T-cell (primary cell): ENCODE measurements at places on chromosomes 2 and 18. TPM values are rescaled to one million over a fixed set of nuclear protein-coding genes. Genes with fewer than 3 reads are reported as not detected.

LRRTM4 gene
- not detected for total RNA-seq

GRCh38 chr2:152602750-152603149 is 114.5 kb downstream of the PRPF40A start:
- H3K4me1 ChIP-seq, result no peaks in the 10 kb centered on the region
- DNase-seq, result no peak
- no peak overlapping the region for H3K27ac ChIP-seq
- no peaks in the 10 kb centered on the region for H3K27me3 ChIP-seq
- H3K36me3 ChIP-seq, result no peaks in the 10 kb centered on the region

KCNE4 gene
- not detected for total RNA-seq

- H3K36me3 ChIP-seq, result peaks cover 3% of the 10 kb centered on the region
- H3K4me1 ChIP-seq, result peaks cover 13% of the 10 kb centered on the region
- H3K27ac ChIP-seq, result peak overlapping the region; percentile 55
- no peak overlapping the region for H3K4me3 ChIP-seq
Observed at GRCh38 chr18:47911877-47912276, 18.6 kb downstream of the SMAD2 start.

DNA sequence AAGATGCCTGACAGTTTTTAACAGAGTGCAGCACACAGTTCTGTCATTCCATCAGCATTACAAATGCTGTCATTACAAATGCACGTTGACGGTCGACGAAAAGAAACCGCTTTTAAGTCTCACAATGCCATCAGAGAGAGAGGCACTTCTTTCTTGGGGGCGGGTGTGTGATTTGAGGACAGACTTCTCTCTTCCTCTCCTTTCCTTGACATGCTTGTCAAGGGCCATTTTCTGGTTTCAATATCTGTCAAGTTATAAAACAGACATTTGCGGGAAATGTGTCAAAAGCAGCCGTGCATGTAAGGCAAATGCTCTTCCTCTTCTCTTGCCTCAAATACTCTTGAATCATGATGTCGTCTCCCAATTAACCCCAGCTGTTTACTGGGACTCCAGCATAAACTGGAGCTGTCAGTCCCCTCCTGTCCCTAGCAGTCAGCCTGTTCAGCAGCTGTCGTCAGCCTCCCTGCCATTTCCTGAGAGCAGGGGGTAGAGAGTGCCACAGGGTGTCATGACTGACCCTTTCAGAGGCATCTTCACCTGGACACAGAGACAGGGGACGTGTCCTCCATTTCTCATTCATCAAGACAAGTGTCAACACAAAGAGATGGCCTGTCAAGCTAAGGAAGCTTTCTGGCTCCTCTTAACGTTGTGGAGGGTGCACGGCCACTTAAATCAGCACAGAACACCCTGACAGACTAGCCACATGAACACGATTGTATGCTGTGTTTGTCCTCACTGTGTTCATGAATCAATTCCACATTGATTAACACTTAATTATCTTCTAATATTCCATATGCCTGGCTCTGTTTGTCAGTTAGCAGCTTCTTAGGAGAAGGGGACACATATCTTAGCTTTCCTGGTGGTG is 305.4 kb upstream of the RAB6C start:
- no peak for DNase-seq
- no peaks in the 10 kb centered on the region for H3K4me1 ChIP-seq
- H3K27me3 ChIP-seq, result no peaks in the 10 kb centered on the region
- no peaks in the 10 kb centered on the region for H3K36me3 ChIP-seq
- H3K27ac ChIP-seq, result no peak overlapping the region
- H3K4me3 ChIP-seq, result no peak overlapping the region

GRCh38 chr2:146847846-146848245 is 997.0 kb upstream of the ACVR2A start:
- no peak for DNase-seq
- no peaks in the 10 kb centered on the region for H3K36me3 ChIP-seq
- H3K4me3 ChIP-seq, result no peak overlapping the region
- no peaks in the 10 kb centered on the region for H3K4me1 ChIP-seq

LRATD1 gene
- 0.06 TPM for total RNA-seq

DNA sequence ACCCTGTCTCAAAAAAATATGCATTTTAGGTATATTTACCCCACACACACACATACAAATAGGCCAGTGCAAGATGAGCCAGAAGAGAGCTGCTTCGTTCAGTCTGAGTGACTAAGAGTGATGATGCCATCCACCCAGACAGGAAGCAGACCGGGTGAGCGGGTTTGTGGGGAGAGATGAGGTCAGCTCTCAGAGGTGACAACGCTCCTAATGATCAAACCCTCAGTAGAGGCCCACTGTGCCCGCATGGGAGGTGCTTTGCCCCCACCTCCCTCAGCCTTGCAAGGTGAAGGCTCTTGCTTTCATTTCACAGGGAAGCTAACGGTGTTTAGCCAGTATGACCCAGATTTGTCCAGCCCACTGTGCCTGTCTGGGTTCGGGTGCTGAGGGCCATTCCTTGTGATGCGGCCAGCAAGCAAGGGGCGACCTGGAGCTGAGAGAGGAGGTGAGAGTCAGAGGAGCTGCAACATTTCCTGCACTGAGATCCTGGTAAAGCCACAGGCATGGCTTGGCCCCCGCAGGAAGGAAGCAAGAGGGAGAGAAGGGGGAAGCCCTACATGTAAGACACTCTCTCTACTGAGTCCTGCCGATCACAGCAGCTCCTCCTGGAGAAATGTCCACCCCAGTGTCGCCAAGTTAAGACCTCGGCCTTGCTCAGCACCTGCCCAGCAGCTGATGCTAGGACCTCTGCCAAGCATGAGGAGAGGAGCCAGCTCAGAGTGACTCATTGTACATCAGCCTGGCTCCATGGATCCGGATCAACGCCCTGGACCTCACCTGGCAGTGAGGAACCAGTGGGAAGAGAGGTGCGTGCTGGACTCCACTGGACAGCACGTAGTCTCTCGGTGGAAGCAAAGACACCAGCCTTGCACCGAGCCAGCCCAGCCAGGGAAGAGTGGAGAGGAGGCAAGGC is 37.0 kb downstream of the NIFK start:
- H3K27me3 ChIP-seq, result no peaks in the 10 kb centered on the region
- peak overlapping the region; percentile 64 for H3K4me3 ChIP-seq
- DNase-seq, result peak; percentile 74
- H3K4me1 ChIP-seq, result peaks cover 28% of the 10 kb centered on the region
- H3K27ac ChIP-seq, result peak overlapping the region; percentile 94

SNED1 gene
- 69.4 TPM for total RNA-seq

- no peaks in the 10 kb centered on the region for H3K27me3 ChIP-seq
- peak overlapping the region; percentile 72 for H3K27ac ChIP-seq
- H3K36me3 ChIP-seq, result no peaks in the 10 kb centered on the region
- no peak overlapping the region for H3K4me3 ChIP-seq
- DNase-seq, result no peak
Observed at GRCh38 chr2:130369965-130370341, 14.1 kb downstream of the PTPN18 start.

PTH2R gene
- not detected for total RNA-seq

MREG gene
- 6.0 TPM for total RNA-seq

DNA sequence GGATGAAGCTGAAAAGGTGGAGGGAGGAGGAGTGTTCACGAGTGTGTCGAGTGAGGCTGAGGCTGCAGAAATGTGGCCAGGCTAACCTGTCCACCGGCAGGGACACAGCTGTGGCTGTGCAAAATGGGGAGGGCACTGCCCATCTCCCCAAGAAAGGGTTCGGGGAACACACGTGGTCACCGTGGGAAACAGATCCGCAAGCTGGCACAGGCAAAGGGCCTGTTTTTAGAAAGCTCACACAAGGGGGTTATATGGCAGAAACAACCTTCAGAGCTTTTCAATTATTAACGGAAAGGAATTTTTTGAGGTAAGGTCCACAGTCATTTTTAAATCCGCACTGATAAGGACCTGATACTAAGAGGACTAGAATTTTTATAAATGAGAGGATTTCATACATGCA is 35.7 kb downstream of the SH3YL1 start:
- H3K27ac ChIP-seq, result no peak overlapping the region
- peaks cover 3% of the 10 kb centered on the region for H3K4me1 ChIP-seq
- no peak overlapping the region for H3K4me3 ChIP-seq
- H3K27me3 ChIP-seq, result no peaks in the 10 kb centered on the region

DNA sequence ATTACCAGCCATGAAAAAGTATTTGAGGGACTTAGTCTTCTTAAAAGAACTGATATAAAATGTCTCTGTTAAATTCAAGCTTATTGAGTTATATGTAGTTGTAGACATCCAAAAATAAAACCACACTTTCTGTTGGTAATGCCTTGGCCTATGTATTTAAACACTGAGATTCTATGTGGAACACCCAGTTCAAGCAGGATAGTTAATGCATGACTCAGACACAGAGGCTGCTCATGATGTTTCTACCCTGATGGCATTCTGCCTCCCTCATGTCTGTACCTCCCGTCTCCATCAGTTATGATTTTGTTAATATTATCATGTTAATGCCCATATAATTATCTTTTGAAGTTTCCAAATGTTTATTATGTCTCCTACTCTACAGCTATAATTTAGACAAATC is 164.5 kb downstream of the XIRP2 start:
- H3K27ac ChIP-seq, result no peak overlapping the region
- H3K36me3 ChIP-seq, result no peaks in the 10 kb centered on the region
- no peak overlapping the region for H3K4me3 ChIP-seq
- DNase-seq, result no peak
- H3K4me1 ChIP-seq, result no peaks in the 10 kb centered on the region
